ENCODE measurements at places on chromosomes 5 and 9. TPM values are rescaled to one million over a fixed set of nuclear protein-coding genes. Genes with fewer than 3 reads are reported as not detected.
A peak's percentile ranks its signal among the peaks of the same experiment; 100 is the strongest.

SOX30 gene
- not detected for total RNA-seq

FOXD4L4 gene
- 0.51 TPM for total RNA-seq

ADAMTS19 gene
- total RNA-seq: 9.3 TPM

GRCh38 chr9:7298123-7298522, 501.5 kb downstream of the DMAC1 start:
- H3K27me3 ChIP-seq: no peaks in the 10 kb centered on the region
- no peaks in the 10 kb centered on the region for H3K4me1 ChIP-seq
- DNase-seq: no peak
- H3K27ac ChIP-seq: no peak overlapping the region

- no peaks in the 10 kb centered on the region for H3K27me3 ChIP-seq
- H3K4me3 ChIP-seq: no peak overlapping the region
- no peak overlapping the region for H3K27ac ChIP-seq
- peaks cover 7% of the 10 kb centered on the region for H3K36me3 ChIP-seq
Measured at GRCh38 chr5:150789943-150790611, 11.5 kb downstream of the SMIM3 start.

DNA sequence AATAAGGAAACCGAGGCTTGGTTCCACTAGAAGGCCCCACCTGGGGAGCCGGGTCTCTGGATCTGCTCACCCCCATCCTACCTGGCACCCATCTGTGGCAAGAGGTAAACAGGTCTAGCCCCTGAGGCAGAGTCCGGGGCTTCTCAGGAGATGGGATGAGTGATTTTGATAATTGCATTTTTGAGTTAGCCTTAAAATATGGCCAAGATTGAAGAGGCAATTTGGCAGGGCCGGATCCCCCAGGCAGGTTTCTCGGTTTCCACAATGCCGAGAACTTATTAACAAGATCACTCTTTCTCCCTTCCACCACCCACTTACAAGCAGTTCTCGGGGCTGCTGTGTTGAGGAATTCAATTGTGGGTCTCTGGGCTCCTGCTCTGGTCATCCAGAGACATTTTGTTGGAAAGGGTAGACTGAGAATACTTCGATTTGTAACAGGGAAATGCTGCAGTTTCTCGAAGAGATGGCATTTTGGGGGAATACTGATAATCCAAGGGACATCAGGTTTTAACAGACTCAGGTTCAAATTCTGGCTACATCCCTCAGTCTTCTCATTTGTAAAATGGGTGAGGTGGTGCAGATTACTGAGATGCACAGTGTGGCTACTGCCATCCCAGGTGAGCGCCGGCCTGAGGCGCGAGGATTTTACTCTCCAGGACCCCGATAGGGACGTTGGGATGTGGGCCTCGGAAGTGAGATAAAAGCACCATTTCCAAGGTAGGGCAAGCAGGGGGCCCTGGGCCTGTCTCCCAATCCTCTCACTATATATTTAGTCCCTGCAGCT, 194.2 kb downstream of the CDK5RAP2 start:
- H3K4me3 ChIP-seq: peak overlapping the region; percentile 28
- H3K36me3 ChIP-seq: peaks cover 3% of the 10 kb centered on the region
- H3K4me1 ChIP-seq: peaks cover 25% of the 10 kb centered on the region
- peak overlapping the region; percentile 86 for H3K27ac ChIP-seq
- no peak for DNase-seq
- no peaks in the 10 kb centered on the region for H3K27me3 ChIP-seq

- no peak overlapping the region for H3K4me3 ChIP-seq
- H3K27me3 ChIP-seq: no peaks in the 10 kb centered on the region
- no peak for DNase-seq
Measured at GRCh38 chr5:96075579-96076289, 114.1 kb upstream of the ELL2 start.

GRCh38 chr9:107388890-107389289, 100.7 kb downstream of the KLF4 start:
- peaks cover 12% of the 10 kb centered on the region for H3K4me1 ChIP-seq
- no peak for DNase-seq
- peaks cover 4% of the 10 kb centered on the region for H3K27me3 ChIP-seq
- no peaks in the 10 kb centered on the region for H3K36me3 ChIP-seq
- H3K27ac ChIP-seq: no peak overlapping the region

- no peaks in the 10 kb centered on the region for H3K4me1 ChIP-seq
- no peak overlapping the region for H3K27ac ChIP-seq
- DNase-seq: no peak
- no peak overlapping the region for H3K4me3 ChIP-seq
Measured at GRCh38 chr9:93658184-93658925, 82.0 kb downstream of the PHF2 start.

DNA sequence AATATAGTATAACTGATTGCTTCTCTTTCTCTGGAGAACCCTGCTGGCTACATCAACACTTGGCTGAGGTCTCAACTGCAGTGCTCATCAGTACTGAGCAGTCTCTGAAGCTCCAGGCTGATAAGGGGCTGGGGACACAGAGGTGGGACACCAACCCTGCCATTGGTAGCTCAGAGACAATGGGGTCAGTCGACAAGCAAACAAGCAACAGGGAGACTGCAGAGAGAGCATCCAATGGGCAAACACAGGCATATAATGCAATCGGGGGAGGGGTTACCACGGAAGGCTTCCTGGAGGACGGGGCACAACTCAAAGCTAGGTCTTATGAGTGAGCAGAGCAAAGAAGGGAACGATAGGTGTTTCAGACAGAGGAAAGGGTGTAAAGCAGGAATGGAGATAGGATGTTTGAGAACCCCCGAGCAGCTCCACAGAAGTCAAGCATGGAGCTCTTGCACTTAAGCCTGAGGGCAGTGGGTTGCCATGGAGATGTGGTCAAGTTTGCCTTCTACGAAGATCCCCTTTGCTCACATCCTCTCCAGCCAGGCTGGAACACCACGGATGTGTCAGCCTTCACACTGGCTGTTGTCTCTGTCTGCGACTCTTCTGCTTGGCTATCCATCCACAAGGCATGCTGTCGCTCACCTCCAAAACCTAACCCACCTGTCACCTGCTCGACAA, 21.5 kb upstream of the AKNA start:
- no peaks in the 10 kb centered on the region for H3K27me3 ChIP-seq
- no peak overlapping the region for H3K4me3 ChIP-seq
- DNase-seq: no peak
- no peak overlapping the region for H3K27ac ChIP-seq
- H3K36me3 ChIP-seq: peaks cover 3% of the 10 kb centered on the region

DNA sequence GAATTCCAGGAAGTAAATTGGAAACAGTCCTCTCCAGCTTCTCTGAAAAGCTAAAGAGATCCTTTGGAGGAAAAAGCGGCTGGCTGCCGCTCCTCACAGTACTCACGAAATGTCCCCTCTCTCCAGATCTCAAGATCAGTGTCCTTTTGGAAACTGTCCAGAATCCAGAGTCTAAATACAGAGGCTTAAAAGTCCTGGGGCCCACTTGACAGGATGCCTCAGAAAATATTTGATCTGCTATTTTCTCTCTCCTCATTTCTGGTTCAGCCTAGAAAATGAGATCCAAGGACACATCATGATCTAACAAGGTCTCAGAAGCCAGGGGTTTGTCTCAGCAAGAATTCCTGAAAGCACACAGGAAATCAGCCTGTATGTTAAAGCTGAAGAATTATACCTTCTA, 7.2 kb downstream of the C1QTNF2 start:
- no peak overlapping the region for H3K4me3 ChIP-seq
- peak overlapping the region; percentile 45 for H3K27ac ChIP-seq
- DNase-seq: no peak
- peaks cover 20% of the 10 kb centered on the region for H3K4me1 ChIP-seq
- no peaks in the 10 kb centered on the region for H3K36me3 ChIP-seq
- H3K27me3 ChIP-seq: peaks cover 4% of the 10 kb centered on the region

GRCh38 chr5:58944221-58944620, 361.3 kb downstream of the RAB3C start:
- H3K4me1 ChIP-seq: peaks cover 8% of the 10 kb centered on the region
- no peaks in the 10 kb centered on the region for H3K36me3 ChIP-seq
- no peak overlapping the region for H3K27ac ChIP-seq
- no peak for DNase-seq
- no peaks in the 10 kb centered on the region for H3K27me3 ChIP-seq

GRCh38 chr9:95505717-95506427, 10.9 kb downstream of the PTCH1 start:
- H3K36me3 ChIP-seq: peaks cover 23% of the 10 kb centered on the region
- peak overlapping the region; percentile 99 for H3K4me3 ChIP-seq
- peak overlapping the region; percentile 95 for H3K27ac ChIP-seq
- no peaks in the 10 kb centered on the region for H3K27me3 ChIP-seq
- peak; percentile 83 for DNase-seq

- no peaks in the 10 kb centered on the region for H3K36me3 ChIP-seq
- H3K27me3 ChIP-seq: no peaks in the 10 kb centered on the region
- no peak overlapping the region for H3K4me3 ChIP-seq
- H3K4me1 ChIP-seq: no peaks in the 10 kb centered on the region
Measured at GRCh38 chr5:23352446-23352845, 155.0 kb upstream of the PRDM9 start.

DNA sequence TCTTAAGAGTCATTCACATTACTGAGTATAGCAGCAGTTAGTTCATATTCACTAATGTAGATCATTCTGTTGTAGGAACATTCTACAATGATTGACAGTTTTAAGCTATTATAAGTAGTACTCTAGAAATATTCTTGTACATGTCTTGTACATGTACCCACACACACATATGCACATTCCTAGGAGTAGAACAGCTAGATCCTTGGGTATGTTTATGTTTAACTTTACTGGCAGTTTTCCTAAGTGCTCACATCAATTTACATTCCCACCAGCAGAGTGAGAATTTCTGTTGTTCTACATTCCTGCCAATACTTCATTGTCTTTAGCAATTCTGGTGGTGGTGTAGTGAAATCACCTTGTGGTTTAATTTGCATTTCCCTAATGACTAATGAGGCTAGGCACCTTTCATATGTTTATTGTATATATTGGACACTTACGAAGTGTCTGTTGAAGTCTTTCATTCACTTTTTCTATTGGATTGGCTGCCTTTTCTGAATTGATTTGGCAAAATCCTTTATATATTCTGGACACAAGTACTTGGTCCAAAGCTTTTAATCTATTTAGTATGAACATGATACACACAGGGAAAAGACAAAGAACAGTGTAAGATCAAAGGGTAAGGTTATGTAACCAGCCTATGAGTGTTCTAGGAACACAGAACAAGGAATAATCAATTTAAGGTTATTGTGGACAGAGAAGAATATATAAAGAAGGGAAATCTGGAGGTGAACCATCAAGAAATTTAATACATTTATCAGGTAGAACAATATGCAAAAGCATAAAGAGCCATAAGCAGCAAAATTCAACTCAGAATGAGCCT, 95.6 kb downstream of the MLLT3 start:
- no peak for DNase-seq
- peaks cover 12% of the 10 kb centered on the region for H3K36me3 ChIP-seq
- no peaks in the 10 kb centered on the region for H3K27me3 ChIP-seq

GRCh38 chr9:134678206-134678605, 36.6 kb downstream of the COL5A1 start:
- H3K4me1 ChIP-seq: peaks cover 23% of the 10 kb centered on the region
- DNase-seq: no peak

DNA sequence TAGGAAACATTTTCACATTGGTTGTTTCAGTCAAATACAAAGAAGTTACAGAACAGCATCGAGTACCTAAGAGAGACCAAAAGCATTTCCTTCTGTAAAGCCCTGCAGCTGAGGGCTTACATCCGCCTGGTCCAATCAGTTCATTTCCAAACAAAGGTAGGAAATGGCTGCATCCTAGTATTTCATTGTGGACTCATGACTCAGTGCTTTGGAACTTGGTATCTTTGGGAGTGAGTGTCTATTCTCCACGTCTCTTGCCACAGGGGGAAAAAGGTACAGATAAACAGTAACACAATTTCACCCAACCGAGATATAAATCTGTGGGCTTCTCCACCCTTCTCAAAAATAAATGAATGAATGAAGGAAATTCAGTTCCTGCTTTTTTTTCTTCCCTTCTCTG, 75.4 kb downstream of the NFIB start:
- H3K4me1 ChIP-seq: peaks cover 66% of the 10 kb centered on the region
- H3K27ac ChIP-seq: peak overlapping the region; percentile 80
- H3K4me3 ChIP-seq: peak overlapping the region; percentile 56
- H3K36me3 ChIP-seq: peaks cover 11% of the 10 kb centered on the region
- DNase-seq: no peak

DNA sequence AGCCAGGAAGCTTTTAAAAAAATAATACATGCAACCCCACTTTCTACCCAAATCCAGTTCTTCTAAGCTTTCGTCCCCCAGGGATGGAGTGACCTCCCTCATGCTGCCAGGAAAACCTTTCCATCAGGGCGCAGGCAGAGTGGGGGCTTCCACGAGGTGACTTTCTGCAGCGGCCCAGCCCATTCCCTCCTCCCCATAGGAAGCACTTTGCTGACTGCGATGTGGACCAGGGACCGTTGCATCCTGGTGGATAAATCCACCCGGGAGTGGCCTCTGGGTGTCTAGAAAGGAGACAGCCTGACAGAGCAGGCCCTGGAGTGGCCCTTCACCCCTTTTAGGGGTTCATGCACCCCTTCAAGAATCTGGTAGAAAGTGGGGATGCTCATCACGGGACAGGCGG, 1.6 kb downstream of the QRFP start:
- no peak for DNase-seq
- no peak overlapping the region for H3K4me3 ChIP-seq
- no peaks in the 10 kb centered on the region for H3K36me3 ChIP-seq
- no peak overlapping the region for H3K27ac ChIP-seq

GRCh38 chr9:110455860-110456259, 118.2 kb upstream of the TXNDC8 start:
- no peaks in the 10 kb centered on the region for H3K4me1 ChIP-seq
- H3K4me3 ChIP-seq: no peak overlapping the region
- H3K27ac ChIP-seq: no peak overlapping the region
- no peaks in the 10 kb centered on the region for H3K27me3 ChIP-seq
- DNase-seq: no peak

- DNase-seq: no peak
- H3K27me3 ChIP-seq: peaks cover 32% of the 10 kb centered on the region
- H3K4me3 ChIP-seq: peak overlapping the region; percentile 81
- no peak overlapping the region for H3K27ac ChIP-seq
- H3K36me3 ChIP-seq: peaks cover 5% of the 10 kb centered on the region
Measured at GRCh38 chr5:80959138-80959537, 1.0 kb upstream of the RASGRF2 start.

DNA sequence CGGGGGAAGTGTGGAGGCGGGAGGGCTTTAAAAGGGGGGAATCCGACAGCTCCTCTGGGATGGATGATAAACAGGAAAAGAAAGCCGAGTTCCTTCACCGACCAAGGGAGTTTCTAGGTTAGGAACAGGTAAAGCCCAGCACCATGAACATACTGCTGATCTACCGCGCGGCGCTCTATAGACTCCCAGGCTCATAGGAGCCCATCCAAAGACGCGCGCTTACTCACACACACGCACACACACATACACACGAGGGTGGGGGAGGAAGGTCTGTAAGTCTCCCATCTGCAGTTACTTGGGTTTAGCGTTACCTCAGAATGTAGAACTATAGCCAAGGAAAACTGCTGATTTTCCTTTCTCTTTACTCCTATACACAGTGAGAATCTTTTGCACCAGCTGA, 2.6 kb upstream of the GABRB2 start:
- peak overlapping the region; percentile 85 for H3K4me3 ChIP-seq
- H3K27ac ChIP-seq: peak overlapping the region; percentile 48
- peaks cover 80% of the 10 kb centered on the region for H3K27me3 ChIP-seq
- peaks cover 8% of the 10 kb centered on the region for H3K4me1 ChIP-seq
- H3K36me3 ChIP-seq: no peaks in the 10 kb centered on the region
